ENCODE measurements at places on chromosomes 3 and 15. TPM values are rescaled to one million over a fixed set of nuclear protein-coding genes. Genes with fewer than 3 reads are reported as not detected.

DNA sequence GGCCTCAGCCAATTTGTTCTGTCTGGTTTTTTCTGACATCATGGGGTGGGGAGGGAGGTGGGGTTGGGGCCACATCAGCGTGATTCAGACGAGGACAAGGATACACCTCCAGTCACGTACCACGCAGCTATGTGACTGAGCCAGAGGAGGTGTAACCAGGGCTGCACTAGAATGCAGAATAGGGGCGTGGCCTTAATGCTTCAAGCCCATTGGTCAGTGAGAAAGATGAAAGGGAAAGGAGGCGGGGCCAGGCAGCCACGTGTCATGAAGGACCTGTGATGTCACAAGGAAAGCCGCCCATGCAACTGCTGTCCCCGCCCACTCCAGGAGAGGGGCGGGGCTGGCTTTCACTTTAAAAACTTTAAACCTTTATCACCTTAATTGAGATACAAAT lies at the start of gene GOLGA6L2:
Gene GOLGA6L2 (minus strand): TSS at position 137 of the 394 bp plus-strand sequence. CDS start 62 bp downstream, at position 75.
- peak; percentile 81 for DNase-seq

DNA sequence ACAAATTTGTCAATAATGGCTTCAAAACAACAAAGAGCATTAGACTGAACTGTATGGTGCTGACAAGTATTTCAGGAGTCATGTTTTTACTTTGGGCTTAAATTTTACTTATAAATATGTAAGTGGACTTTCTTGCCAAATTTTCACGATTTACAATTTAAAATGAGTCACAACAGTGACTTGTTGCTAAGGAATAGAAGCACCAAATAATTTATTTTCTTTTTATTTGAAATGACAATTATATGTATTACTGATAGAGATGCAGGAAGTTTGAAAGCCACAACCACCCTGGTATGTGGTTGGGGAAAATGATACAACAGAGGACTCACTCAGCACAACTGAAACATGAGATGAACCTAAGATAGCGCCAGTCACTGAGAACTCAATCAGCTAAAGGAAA lies 90.3 kb downstream of the FMN1 start:
- DNase-seq, result no peak

GRCh38 chr3:192186498-192186897 lies 540.8 kb downstream of the FGF12 start:
- no peak for DNase-seq

DNA sequence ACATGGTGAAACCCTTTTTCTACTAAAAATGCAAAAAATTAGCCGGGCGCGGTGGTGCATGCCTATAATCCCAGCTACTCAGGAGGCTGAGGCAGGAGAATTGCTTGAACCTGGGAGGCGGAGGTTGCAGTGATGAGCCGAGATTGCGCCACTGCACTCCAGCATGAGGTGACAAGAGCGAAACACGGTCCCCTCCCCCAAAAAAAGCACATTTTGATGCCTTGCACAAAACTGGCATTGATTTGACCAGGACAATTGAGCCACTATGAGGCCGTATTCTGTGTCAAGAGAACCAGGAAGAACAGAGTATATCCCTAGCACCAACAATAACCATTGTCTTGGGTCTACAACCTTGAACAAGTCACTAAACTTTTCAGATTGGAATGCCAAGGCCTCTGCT lies 50.6 kb downstream of the SH3BP5 start:
- no peak for DNase-seq

DNA sequence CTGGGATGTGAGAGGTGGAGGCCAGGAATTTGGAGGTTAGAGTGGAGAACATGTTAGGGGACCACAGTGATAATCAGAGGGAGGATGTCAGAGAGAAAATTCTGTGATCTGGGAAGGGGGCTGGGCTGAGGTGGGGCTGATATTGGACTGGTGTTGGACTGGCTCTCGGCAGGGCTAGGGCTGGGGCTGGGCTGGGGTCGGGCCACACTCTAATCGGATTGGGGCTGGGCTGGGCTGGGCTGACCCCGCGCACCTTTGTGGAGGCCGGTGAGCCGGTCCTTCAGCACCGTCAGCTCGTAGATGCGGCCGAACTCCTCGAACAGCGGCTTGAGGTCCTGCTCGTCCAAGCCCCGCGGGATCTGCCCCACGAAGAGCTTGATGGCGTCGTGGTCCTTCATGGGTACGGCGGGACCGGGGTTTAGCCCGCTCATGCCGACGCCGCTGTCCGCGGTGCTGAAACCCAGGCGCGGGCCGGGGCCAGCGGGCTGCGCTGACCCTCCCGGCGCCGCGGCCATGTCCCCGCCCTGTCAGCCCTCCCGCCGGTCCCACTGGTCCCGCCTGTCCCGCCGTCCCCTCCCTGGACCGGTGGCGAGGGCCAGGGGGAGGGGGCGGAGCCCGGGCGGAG lies 485 bp downstream of the CELF6 start:
- no peak for DNase-seq

- DNase-seq, result no peak
Observed at GRCh38 chr15:80485370-80486164, 81.4 kb downstream of the ARNT2 start.

GRCh38 chr3:55842204-55842603 lies 355.1 kb upstream of the WNT5A start:
- DNase-seq, result no peak

GRCh38 chr3:127768346-127769008 lies 53.8 kb downstream of the MGLL start:
- no peak for DNase-seq

GRCh38 chr3:98532275-98532637 lies 478 bp downstream of the GPR15 start:
- no peak for DNase-seq

DNA sequence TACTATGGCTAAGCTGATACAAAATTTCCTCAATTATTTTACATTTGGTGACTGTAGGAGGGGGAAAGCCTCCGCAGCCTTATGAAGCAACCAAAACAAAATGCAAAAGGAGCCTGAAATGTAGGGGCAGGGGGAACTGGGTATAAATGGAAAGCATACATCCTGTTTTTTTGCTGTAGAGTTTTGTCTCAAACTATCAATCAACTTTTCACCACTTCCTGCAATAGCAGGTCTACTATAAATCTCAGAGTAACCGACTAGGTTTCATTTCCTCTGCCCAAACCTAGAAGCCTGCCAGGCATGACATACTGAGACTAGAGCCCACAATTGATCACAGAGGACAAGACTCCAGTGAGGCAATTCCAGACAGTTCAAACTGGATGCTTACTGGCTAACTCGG lies 91.3 kb downstream of the SHQ1 start:
- peak; percentile 90 for DNase-seq

GRCh38 chr3:71389191-71389590 lies 194.3 kb downstream of the FOXP1 start:
- DNase-seq, result no peak

GRCh38 chr3:62727536-62727935 lies 147.7 kb downstream of the CADPS start:
- DNase-seq, result no peak

- no peak for DNase-seq
Observed at GRCh38 chr15:76575679-76576078, 239.1 kb downstream of the ISL2 start.

GRCh38 chr3:192130534-192131132 lies 596.7 kb downstream of the FGF12 start:
- peak; percentile 90 for DNase-seq

- no peak for DNase-seq
Observed at GRCh38 chr3:196499061-196499460, 4.5 kb downstream of the RNF168 start.

- no peak for DNase-seq
Observed at GRCh38 chr3:171563298-171563697, 103.1 kb upstream of the TNIK start.

GRCh38 chr15:65057549-65057940 lies 10.2 kb downstream of the RASL12 start:
- DNase-seq, result no peak

DNA sequence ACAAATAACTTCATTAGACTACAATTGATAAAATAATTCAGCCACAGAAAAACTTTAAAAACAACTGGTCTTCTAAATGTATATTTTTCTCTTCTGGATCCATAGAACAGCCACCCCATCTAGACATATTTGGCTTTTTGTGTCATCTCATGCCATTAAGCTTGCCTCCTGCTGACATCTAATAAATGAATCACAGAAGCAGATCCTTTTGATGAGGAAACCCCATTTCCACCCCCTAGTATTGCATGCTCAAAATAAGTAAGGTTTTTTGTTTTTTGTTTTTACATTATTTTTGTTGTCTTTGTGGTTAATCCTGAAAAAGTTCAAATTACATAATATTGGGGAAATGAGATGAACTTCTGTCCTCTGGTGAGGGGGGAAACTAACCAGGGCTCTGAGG lies 94.8 kb downstream of the DUT start:
- DNase-seq, result no peak

Gene P2RY14
- total RNA-seq, result not detected

Gene ZIC4
- total RNA-seq, result not detected

Gene SLC6A6
- 30.2 TPM for total RNA-seq

Gene OR5AC2
- total RNA-seq, result not detected

Gene SPRED1
- total RNA-seq, result 27.7 TPM

Gene LTF
- total RNA-seq, result not detected

Gene MORC1
- total RNA-seq, result not detected

Gene IDH3A
- 49.3 TPM for total RNA-seq

Gene SLC28A1
- not detected for total RNA-seq

Gene CHRD
- 17.7 TPM for total RNA-seq

Gene IGDCC3
- not detected for total RNA-seq

Gene CCDC80
- total RNA-seq, result not detected

Measured in Karpas-422 (cell line).